ENCODE measurements at places on chromosomes 7 and 10.

DNA sequence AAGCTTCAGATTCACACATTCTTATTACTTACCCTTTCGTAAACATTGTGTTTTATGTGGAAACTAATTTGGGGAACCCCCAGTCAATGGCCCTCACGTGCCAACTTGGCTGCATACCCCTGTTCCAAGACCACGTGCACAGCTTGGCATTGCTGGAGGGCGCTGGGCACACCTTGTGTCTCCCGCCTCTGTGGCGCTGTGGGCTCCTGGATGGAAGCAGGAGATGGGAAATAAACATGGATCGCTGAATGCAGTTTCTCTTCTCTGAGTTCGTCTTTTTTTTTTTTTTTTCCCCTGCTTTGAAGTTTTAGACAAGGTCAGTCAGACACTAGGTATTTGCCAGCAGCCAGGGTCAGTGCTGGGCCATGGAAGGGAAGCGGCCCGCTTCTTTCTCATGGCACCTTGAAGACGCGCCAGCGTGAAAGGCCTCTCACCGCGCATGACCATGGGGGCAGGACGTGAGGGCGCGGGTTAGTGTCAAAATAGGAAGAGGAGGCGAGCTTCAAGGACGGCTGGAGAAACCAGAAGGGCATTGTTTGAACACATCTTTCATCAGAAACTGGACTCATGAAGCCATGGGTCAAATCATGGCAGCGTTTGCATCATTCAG is 27.3 kb downstream of the BNIP3 start:
- DNase-seq = no peak

- DNase-seq = no peak
Measured at GRCh38 chr10:108348215-108348614, 1183.7 kb upstream of the SORCS1 start.

- no peak for DNase-seq
Measured at GRCh38 chr10:3239920-3240894, 67.6 kb upstream of the PITRM1 start.

DNA sequence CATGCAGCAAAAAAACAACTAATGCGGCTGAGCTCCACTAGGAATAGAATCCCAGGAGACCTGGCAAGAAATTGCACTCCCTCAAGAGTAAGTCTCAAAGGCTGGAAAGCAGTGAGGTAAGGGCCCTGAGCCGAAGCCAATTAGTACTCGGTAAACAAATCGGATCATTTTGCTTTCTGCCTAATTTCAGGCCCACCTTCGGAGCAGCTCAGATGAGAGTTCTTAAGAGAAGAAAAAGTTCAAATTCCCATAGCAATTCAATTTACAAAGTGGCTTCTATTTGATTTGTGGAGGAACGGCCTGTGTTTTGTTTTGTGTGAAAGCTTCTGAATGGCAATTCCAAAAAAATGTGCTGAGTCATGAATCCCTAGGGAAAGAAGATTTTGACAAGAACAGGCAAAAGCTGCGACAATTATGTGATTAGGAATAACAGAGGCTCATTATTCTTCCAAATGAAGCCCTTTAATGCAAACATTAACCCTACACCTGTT is 60.9 kb downstream of the SLC16A9 start:
- DNase-seq = peak; percentile 55

Data from astrocyte of the cerebellum (primary cell).